Stimulated activated CD4-positive, alpha-beta T cell treated with anti-CD3 and anti-CD28 coated beads, TNF-alpha, amount 100 ng/mL, for 24 hours (primary cell): ENCODE measurements at places on chromosomes 2 and 18.

DNA sequence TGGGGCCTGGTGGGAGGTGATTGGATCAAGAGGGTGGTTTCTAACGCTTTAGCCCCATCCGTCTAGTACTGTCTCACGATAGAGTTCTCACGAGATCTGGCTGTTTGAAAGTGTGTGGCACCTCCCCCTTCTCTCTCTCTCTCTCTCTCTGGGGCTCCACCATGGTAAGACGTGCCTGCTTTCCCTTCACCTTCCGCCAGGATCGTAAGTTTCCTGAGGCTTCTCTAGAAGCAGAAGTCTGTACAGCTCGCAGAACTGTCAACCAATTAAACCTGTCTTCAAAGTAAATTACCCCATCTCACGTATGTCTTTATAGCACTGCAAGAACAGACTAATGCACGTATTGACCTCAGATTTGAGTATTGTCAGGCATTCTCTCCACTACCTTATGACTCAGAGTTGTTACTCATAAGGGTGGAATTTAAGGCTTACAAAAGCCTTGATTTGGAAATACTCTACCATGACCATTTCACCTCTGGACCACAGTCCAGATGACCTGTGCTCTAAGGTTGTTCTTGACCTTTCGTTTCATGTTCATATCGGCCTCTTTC is 99.5 kb upstream of the AGAP1 start:
- no peak for DNase-seq

GRCh38 chr2:27747827-27748352 is 23.6 kb upstream of the MRPL33 start:
- DNase-seq = no peak

DNA sequence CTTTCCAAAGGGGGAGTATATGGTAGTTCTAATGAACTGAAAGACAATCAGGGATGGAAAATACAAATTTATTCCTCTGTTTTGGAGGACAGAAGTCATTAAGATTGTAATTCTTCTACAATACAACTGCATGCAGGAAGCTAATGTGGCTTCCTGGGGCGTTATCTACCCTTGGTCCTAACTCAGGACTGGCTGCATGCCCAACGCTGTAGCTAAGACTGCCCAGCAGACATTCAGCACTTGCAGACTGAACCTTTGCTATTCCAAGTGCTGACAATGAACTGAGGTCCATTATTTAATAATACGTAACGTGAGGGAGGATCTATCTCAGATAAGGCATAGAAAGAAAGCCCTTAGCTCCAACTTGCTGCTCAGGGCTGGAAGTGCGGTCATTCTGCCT is 53.2 kb downstream of the ZAP70 start:
- DNase-seq = no peak

DNA sequence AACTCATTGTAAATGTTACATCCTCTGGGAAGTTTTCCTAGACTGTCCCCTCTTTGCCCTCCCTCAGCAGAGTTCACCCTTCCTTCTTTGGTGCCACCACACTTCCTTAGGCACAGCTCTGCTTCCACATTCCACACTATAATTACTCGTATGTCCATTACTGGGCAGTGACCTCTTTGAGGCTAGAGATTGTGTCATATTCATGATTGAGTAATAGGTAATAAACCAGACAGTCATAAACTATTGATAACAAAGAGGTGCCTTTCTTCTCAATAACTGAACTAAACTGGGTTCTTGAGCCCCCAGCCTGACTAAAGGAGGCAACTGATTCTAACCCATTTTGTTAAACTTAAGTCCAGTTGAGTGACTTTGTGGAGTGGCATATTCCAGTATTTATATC is 28.3 kb downstream of the MYO3B start:
- DNase-seq = no peak

- DNase-seq = no peak
Measured at GRCh38 chr2:71843391-71843850, 304.2 kb downstream of the CYP26B1 start.

GRCh38 chr2:8563814-8564474 is 117.9 kb upstream of the ID2 start:
- no peak for DNase-seq

DNA sequence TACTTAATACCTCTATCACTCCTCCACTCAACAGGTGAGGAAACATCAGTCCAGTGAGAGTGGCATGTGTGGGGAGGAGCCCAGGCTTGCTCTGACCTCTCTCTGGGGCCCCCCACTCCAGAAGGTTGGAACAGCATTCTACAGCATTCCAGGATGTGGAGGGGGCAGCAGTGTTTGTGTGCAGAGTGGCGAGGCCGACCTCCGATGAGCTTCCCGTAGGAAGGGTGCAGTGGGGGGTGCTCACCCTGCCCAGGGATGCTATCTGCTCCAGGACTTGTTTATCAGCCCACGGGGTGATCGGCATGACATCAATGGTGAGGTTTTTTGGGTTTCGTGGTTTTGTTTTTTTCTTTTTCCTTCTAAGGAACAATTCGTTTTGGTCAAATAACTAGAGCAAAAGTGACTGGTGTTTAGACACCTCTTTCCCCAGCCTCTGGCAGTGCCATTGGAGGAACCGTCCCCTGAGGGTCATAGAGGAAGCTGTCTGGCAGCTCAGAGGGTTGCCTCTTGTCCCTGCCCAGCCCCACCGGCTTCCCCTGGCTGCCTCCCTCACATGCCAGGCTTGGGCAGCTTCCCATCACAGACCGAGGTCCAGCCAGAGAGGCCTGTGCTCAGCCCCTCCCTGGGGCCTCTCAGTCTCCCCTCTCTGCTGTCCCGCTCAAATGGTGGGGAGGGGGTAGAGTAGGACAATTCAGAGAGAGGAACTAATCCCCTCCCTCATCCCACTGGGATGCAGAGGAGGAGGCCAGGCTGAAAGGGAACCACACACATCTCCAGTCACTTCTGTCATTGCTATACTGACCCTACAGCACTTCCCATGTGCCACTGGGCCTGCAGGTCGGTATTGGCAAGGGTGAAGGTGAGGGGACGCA is 96.5 kb downstream of the ZFP36L2 start:
- no peak for DNase-seq

DNA sequence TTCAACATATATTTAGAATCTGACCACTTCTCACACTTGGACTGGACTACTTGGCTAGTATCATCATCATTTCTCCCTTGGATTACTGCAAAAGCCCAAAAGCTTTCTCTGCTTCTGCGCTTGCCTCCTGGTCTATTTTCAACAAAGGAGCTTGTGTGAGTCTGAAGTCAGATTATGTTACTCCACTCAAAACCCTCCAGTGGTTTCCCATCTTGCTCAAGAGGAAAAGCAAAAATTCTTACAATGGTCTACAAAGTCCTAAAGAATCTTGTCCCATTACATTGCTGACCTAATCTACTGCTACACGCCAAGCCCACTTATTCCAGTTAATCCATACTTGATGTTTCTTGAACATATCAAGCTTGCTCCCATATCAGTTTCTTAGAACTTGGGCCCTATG is 9.6 kb downstream of the PREPL start:
- DNase-seq = no peak

GRCh38 chr2:224517963-224518362 is 67.2 kb downstream of the CUL3 start:
- no peak for DNase-seq

GRCh38 chr2:236217926-236218325 is 46.3 kb downstream of the ASB18 start:
- DNase-seq = no peak

DNA sequence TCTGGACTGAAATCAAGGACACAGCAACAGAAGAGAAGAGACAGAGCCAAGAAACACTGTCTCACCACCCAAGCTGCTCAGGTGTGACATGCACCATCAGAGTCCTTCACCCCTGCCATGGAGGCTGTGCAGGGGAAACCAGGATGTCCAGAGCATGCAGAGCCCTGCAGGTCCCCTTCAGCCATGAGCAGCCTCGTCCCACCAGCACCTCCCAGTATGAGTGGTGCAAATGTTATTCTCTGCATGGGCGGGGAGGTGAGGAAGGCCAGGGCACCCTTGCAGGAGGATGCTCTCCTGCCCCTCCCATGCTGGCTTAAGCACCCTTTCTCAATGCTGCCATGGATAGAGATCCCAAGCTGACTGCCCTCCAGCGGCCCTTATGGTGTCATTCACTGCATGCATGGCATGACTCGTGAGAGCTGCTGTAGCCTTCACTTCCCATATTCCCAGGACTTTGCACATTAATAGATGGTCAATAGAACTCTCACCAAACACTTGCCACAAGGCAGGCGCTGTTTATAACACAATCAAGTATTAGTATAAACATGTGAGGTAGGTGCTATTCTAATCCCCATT is 171.0 kb downstream of the ANAPC1 start:
- DNase-seq = no peak

DNA sequence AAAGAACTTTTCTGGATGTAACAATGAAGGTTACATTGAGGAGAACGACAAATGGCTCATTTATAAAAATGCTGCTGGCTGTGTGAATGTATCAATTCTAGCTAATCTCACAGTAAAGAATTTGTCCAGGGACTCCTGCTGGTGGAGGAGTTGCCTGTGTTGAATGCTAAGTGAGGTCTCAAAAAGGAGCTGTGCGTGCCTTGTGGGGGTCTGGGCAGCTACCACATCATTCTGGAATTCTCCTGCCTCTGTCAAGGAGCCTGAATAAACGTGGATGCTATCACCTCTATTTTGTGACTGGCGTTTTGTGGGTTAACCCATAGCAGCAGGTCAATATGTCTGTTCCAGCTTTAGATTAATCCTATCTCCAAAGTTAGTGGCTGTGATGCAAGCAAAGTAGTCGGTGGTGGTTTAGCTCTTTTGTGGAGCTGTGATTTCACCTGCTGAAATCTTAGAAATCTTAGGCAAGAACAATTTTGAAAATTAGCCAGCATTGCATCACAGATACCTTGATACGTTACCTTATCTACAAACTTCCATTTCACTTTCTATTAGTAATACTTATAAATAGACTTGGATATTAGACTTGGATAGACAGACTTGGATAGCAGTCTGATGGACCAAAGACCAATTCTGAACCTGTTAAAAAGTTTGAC is 96.8 kb downstream of the MTCL1 start:
- no peak for DNase-seq

DNA sequence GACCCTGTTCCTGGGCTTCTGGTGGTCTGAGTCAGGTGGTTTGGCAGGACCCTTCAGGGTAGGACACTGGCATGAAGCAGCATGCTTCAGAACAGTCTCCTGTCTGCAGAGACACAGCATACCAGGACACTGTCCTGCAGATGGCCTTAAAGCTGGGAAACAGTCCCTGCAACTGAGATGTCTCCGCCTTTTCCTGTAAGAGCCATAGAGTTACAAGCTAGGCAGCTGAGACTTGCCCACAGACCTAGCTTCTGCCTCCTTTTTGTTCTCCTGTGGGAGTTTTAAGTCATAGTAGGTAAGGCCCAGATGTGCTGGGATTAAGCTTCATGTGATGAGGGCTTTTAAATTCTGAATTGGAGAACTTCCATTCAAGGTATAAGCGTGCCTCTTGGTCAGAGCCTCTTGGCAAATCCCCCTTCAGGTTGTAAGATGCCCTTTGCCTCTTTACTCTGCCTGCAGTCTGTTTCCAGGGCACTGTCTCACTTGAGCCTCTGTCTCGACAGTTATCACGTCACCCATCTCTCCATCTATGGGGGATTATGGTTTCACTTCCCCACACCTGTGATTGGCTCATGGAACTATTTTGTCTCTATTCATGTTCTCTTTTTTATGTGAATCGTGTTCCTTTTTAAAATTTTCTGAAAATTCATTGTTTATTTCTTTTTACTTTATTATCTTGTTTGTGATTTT is 51.8 kb downstream of the COA5 start:
- DNase-seq = no peak

GRCh38 chr2:20823917-20824316 is 1.0 kb upstream of the LDAH start:
- DNase-seq = no peak

DNA sequence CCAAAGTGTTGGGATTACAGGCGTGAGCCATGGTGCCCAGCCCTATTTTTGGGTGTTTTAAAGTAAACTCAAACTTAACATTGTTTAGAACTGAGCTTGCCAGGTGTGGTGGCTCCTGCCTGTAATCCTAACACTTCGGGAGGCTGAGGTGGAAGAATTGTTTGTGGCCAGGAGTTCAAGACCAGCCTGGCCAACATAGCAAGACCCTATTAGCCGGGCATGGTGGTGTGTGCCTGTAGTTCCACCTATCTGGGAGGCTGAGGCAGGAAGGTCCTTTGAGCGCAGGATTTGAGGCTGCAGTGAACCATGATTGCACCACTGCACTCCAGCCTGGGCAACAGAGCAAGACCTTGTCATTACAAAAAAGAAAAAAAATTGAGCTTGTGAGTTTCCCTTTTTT is 17.5 kb downstream of the SFTPB start:
- no peak for DNase-seq

- DNase-seq = no peak
Measured at GRCh38 chr2:97714084-97714949, 941 bp downstream of the ZAP70 start.
